Stimulated activated CD8-positive, alpha-beta memory T cell treated with anti-CD3 and anti-CD28 coated beads, Interleukin-4, amount 100 ng/mL, for 48 hours (primary cell): ENCODE measurements at places on chromosomes 11 and 22.

- no peak for DNase-seq
Measured at GRCh38 chr11:48088682-48089050, 108.3 kb downstream of the PTPRJ start.

GRCh38 chr22:17241576-17242330 is 22.5 kb upstream of the ADA2 start:
- no peak for DNase-seq

- peak; percentile 47 for DNase-seq
Measured at GRCh38 chr22:40196628-40197360, 19.1 kb downstream of the TNRC6B start.

- DNase-seq: no peak
Measured at GRCh38 chr11:96215826-96216225, 127.2 kb downstream of the MAML2 start.

GRCh38 chr11:15333407-15333806 is 218.7 kb downstream of the INSC start:
- no peak for DNase-seq

DNA sequence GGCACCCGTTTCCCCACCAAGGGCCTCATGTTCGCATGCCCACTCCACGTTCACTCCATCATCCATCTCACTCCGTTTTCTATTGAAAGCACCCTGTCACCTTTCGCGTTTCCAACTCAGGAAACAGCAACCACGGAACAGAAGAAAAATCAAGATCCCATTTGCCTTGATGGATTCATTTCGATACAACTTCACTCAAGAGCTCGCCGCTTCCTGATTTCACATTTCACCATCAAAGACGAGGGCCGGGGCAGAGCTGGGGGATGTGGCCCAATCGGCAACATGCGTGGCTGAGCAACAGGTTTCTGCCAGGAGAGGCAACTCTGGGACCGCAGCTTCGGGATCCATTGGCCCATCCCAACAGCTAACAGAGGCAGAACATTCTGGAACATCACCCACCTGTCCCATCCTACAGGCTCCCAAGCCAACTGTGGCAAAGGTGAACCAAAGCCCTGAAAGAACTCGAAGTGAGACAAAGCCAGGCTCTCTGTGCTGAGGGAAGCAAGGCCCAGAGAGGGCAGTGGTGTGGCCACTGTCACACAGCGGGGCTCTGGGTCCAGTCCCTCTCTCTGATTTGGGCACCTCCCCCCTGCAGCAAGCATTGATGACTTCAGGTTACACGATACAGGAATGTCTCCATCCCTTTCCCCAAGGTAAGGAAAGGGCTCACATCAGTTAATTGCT is 36.2 kb upstream of the CD5 start:
- DNase-seq: peak; percentile 73

GRCh38 chr11:57457643-57458023 is 2.7 kb upstream of the RTN4RL2 start:
- DNase-seq: no peak

DNA sequence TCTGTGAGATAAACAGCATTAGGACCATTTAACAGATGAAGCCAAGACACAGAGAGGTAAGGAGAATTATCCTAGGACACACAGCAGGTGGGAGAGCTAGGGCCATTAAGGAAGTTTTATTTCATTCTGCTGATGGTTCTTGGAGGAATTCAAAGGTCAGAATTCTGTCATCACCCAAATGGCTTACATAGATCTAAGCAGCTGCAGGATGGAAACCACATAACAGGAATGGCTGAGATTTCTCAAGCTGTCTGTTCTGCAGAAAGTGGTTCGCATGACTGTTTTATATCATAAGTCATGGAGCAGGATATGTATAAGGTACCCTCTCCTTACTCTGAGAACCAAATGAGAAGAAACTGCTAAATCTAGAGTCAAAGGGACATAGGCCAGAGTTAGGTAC is 163.2 kb upstream of the NARS2 start:
- no peak for DNase-seq

- no peak for DNase-seq
Measured at GRCh38 chr11:35711924-35712323, 49.3 kb downstream of the TRIM44 start.

GRCh38 chr11:62677156-62677555 is 1.7 kb downstream of the UBXN1 start:
- no peak for DNase-seq

DNA sequence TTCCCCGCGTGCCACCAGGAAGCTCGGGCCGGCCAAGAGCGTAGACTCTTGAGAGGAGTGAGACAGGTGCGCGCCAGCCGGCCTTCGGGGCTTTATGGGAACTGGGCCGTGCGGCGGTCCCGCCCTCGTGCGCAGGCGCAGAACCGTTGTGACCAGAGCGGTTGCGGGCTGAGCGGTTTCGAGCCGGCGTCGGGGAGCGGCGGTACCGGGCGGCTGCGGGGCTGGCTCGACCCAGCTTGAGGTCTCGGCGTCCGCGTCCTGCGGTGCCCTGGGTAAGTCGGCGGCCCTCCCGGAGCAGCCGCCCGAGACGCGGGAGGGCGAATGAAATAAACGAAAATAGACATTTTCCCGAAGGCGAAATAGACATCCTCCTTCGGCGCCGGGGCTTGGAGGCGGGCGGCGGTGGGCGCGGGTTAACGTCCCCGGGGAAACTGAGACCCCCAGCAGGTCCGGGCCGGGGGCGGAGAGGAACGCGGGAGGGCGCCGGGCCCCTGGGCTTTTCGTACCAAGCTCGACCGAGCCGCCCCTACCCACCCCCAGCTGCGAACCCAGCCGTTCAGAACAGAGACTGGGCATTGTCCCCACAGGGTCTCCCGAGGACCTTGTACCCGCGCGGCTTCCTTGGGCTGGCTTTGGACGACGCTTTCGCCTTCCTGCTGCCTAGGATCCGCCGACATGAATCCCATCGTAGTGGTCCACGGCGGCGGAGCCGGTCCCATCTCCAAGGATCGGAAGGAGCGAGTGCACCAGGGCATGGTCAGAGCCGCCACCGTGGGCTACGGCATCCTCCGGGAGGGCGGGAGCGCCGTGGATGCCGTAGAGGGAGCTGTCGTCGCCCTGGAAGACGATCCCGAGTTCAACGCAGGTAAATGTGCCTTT is at the start of gene ASRGL1:
ASRGL1 (plus strand) TSS at position 146 of the 879 bp plus-strand sequence; CDS start at position 676, 530 bp downstream.
- peak; percentile 86 for DNase-seq

- no peak for DNase-seq
Measured at GRCh38 chr22:30187529-30188407, 58.8 kb downstream of the LIF start.

DNA sequence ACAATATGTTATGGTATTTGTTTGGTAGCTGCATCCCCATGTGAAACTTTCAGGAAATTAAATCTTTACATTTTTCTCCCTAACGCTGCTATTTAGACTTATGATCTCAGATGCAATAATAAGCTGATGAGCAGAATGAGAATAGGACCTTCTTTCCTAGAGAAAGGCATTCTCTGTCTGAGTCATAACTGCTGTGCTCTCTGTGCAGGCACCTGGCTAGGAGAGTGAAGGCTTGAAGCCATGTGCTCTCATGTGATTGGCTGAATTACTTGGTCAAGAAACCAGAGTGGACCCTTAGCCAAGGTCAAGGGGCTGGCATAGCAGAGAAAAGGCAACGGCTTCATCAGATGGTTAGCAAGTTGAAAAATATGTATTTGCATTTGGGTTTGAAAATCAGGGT is 185.0 kb downstream of the ADAMTS15 start:
- no peak for DNase-seq

DNA sequence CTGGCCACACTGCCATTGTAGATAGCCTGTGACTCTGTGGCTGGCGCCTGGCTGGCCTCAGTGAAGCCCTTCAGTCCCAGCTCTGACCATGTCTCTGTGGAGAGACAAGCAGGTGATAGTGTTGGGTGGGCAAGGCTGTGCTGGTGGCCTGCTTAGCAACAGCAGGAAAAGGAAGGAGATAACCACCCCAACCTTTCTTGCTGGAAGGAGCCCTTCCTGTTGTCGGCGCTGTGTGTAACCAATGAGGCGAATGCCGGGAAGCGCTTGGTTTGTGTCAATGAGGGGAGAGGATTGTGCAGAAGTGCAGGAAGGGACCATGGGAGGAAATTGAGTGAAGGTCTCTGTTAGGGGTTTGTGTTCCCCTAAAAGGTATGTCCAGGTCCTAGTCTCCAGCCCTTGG is 27.3 kb downstream of the PARVB start:
- DNase-seq: no peak

DNA sequence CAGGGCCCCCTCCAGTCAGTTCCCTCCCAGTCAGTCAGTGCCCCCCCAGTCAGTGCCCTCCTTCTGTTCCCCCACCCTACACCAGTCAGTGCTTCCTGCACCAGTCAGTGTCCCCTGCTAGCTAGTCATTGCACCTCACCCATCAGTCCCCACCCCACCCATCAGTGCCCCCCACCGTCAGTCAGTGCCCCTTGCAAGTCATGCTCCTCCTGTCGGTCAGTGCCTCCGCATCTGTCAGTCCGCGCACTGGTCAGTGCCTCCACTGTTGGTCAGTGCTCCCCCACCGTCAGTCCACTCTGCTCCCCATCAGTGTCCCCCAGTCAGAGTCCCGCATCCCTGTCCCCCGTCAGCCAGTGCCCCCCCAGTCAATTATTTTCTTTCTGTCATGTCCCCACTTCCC is 3.3 kb downstream of the PPP6R2 start:
- DNase-seq: no peak

GRCh38 chr22:27642104-27642800 is 159.3 kb downstream of the MN1 start:
- DNase-seq: no peak

- DNase-seq: no peak
Measured at GRCh38 chr22:27679176-27679575, 122.4 kb downstream of the MN1 start.

DNA sequence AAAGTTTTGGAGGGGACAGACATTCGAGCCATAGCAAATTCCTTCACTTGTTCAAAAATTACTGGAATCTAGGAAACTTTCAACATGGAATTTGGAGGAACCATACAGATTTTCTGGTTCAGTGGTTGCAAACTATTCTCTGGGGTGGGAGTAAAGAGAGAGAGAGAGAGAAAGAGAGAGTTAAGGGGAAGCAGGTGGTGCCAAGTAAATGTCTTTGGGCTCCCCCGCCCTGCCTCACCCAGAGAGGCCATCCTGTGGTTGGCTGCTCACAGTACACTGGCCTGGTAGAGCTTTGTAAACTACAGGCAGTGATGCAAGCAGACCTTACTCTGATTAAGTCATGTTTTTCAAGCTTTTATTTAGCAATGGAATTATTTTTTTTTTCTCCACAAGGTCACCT is 82.6 kb downstream of the ADAMTS15 start:
- DNase-seq: no peak

DNA sequence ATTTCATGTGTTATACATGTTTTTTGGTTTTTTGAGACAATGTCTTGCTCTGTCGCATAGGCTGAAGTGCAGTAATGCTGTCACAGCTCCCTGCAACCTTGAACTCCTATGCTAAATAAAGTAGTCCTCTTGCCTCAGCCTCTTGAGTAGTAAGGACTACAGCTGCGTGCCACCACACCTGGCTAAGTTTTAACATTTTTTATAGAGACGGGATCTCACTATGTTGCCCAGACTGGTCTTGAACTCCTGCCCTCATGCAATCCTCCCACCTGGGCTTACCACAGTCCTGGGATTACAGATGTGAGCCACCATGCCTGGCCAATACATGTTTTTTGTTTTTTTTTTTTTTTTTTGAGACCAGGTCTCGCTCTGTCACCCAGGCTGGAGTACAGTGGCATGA is 33.9 kb downstream of the SWAP70 start:
- DNase-seq: no peak

GRCh38 chr11:129230006-129230405 is 37.9 kb upstream of the ARHGAP32 start:
- DNase-seq: no peak

- no peak for DNase-seq
Measured at GRCh38 chr22:22728382-22728781, 84.0 kb downstream of the GGTLC2 start.

DNA sequence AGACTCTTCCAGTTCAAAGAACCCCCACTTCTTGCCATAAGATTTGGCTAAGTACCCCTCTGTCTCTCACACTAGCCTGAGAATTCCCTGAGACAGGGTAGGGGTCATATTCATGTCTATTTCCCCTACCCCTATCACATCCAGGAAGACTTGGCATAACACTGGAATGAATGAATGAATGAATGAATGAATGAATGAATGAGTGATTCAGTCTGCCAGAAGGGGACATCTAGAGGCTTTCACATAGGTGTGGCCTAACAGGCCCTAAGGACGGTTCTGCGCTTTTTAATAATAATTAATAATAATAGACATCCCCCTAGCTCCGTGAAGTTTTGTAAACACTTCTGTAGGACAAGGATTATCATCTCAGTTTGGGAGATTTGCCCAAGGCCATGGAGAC is 415.7 kb downstream of the TENM4 start:
- no peak for DNase-seq

GRCh38 chr22:50257451-50258360 is 3.8 kb downstream of the MAPK12 start:
- DNase-seq: no peak

GRCh38 chr22:17705546-17705945 is 67.0 kb downstream of the BCL2L13 start:
- DNase-seq: no peak

DNA sequence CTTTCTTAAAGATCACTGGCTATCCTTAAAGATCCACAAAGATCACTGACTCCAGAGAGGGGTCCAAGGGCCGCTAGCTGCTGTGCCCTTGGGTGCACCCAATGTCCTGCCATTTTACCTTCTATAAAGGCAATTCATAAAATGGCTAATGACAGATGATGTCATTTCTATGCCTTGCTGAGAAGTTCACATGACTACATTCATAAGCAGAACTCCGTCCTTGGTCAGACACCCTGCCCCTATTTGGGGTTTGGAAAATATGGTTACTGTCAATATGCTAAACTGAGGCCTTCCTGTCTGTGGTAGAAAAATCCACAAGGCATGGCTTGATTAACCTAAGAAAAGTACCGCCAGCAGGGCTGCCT is 60.9 kb upstream of the BMAL1 start:
- DNase-seq: no peak

- DNase-seq: no peak
Measured at GRCh38 chr11:13874597-13874996, 87.9 kb upstream of the SPON1 start.

GRCh38 chr11:32500001-32500400 is 64.7 kb upstream of the WT1 start:
- no peak for DNase-seq
